ENCODE measurements at places on chromosomes 6 and 20.

- no peak for DNase-seq
These were observed 92.5 kb downstream of the KIF13A start for GRCh38 chr6:17894905-17895304.

GRCh38 chr20:55974491-55975202 lies 30.7 kb downstream of the CBLN4 start:
- DNase-seq = no peak

DNA sequence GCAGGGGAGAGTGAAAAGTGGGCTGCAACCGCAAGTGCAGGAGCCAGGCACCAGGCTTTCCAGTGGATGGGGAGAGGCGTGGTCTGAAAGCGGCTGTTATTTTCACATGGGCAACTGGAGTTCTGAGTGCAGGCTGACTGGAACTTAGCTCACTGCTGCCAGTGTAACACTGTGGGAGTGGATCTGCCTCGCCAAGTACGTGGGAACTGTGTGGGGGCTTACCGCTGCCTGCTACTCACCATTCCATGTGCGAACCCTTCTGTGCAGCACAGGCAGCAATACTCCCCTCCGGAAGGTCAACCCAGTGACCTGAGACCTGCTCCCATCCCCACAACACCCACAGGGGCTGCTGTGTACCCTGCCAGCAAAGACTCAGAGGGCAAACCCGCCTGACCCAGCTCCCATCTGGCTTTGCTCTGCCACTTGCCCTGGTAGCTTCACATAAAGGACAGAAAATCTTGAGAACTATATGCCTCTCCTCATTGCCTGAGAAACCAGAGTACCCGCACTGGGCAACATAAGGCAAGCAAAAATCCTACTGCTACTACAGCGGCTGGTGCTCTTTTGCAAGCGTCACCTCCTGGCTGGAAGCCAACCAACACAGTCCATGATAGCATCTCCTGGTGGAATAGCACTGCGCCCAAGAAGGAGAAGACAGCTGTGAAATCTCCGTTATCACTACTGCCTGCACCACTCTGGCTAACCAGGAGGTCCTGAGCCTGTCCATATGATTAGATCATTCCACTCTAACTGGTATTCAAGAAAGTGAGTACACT lies 54.4 kb upstream of the SIRPG start:
- DNase-seq = no peak

DNA sequence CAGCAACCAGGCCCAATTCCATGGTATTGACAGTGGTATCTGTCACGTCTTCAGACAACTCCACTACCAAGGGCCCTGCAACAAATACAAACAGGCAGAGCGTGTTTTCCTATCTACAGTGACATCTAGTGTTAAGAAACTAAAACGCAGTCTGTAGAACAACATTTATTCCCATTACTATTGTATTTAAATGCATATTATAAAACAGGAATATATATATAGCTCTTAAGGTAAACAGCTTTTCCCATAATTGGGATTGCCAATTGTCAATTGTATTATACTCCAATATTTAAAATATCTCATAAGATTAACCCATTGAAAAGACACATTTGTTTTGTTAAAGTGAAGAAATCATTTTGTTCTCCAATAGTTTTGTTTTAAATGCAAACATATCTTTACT lies 97.2 kb downstream of the KIF16B start:
- no peak for DNase-seq

- DNase-seq = no peak
These were observed 4.8 kb upstream of the SDCBP2 start for GRCh38 chr20:1333462-1334369.

Measured in stimulated activated naive CD8-positive, alpha-beta T cell treated with anti-CD3 and anti-CD28 coated beads, Interleukin-15, amount 100 ng/mL, for 72 hours (primary cell).